ENCODE measurements at places on chromosomes 2 and 18.

GRCh38 chr2:232887171-232887850, 17.2 kb downstream of the SNORC start:
- no peak for DNase-seq

GRCh38 chr18:62744076-62744968, 29.0 kb downstream of the PHLPP1 start:
- no peak for DNase-seq

GRCh38 chr2:1884933-1885580, 140.7 kb upstream of the PXDN start:
- no peak for DNase-seq

DNA sequence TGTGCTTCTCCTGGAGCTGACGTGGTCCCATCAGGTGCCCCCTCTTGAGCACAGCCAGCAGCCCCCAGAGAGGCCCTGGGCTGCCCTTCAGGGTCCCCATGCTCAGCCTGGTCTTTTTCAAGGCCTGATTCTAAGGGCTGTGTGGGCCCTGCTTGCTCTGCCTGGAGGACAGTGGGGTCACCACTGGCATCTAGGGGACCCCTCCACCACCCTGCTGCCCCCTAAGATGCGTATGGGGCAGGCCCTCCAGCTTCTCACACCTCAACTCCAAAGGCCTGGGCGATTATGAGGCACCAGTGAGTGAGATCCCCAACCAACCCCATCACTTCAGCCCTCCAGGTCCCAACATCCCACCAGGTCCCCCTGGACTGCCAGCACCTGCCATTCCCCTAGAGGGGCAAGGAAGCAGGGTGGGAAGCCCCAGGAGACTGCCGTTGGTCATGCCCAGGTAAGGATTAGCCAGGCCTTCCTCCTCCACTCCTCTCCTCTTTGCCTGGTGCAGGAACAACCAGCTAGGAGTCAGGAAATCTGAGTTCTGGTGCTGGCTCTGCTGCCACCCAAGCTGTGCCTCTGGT, 114.4 kb downstream of the SMAD7 start:
- no peak for DNase-seq

GRCh38 chr18:65768120-65768778, 17.4 kb downstream of the CDH7 start:
- no peak for DNase-seq

- no peak for DNase-seq
Measured at GRCh38 chr18:9578306-9578705, 36.1 kb downstream of the PPP4R1 start.

DNA sequence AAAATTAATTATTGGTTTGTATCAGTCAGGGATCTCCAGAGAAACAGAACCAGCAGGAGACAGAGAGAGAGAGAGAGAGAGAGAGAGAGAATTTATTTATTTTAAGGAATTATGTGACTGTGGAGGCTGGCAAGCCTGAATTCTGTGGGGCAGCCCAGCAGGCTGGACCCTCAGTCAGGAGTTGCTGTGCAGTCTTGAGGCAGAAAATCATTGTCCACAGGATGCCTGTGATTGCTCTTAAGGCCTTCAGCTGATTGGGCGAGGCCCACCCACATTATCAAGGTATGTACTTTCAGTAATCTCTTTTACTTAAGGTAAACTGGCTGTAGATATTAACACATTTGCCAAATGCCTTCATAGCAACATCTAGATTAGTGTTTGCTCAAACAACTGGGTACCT, 155.3 kb downstream of the SEPTIN10 start:
- DNase-seq: no peak

GRCh38 chr18:23302851-23303527, 150.1 kb upstream of the RIOK3 start:
- no peak for DNase-seq

- no peak for DNase-seq
Measured at GRCh38 chr2:20649576-20649975, 1.3 kb downstream of the HS1BP3 start.

DNA sequence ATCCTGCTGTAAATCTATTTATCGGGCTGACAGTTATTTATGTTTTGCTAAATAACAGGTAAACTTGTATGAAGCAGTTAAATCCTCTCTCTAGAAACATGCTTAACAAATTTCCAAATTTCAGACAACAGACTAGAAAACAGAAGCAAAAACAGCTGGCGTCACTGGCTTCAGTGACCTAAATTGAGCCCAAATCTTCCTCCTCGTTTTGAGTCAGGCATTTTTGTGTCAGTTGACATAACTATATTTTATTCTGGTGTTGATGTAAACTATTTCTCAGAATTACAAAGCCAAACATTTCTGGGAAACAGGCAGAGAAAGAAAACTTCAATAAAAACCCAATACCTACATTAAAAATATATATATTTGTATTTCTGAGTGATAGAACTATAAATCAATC, 21.7 kb downstream of the RBMS1 start:
- no peak for DNase-seq

- DNase-seq: no peak
Measured at GRCh38 chr18:46458472-46458871, 198.5 kb downstream of the LOXHD1 start.

GRCh38 chr2:11872948-11873269, 126.5 kb downstream of the LPIN1 start:
- no peak for DNase-seq

- no peak for DNase-seq
Measured at GRCh38 chr2:109609352-109610024, 4.3 kb downstream of the SEPTIN10 start.

DNA sequence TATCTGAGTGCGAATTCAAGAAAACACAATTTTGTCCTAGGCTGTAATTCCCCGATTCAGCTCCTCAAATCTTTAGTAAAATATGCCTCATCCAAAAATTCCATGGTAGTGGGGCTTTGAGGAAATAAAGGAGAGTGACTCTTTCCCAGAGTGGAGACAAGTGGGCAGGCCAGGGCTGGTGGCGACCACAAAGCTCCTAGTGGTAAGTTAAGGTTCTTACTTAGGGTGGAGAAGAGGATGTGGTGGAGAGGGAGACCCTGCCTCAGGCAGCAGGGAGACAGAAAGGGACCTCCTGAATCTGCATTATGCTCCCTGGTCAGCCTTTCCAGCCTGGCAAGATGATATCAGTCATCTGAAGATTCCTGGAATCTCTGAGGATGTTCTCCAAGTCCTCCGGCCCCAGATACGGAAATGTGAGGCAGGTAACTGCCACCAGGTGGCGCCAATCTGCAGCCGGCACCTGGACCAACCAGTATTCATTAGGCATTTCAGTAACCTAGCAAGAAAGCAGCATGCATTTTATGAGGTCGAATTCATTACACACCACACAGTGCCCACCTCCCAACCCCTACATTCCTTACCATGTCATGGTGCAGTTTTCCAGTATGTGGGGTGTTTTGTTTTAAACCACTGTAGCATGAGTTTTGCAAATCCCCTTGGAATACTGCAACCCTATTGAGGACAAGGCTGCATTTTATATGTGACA, 106.4 kb downstream of the POLE4 start:
- peak; percentile 28 for DNase-seq

DNA sequence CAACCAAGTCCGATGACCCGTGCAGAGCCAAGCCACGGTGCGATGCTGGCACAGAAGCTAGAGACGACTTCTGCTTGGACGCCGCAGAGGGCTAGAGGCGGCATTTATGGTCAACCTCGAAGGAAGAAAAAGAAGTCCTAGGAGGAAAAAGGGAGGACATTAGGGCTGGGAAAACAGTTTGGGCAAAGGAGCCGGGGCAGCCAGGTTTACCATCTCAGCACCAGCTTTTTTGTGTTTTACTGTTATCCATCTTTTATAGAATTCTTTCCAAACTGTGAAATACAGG, 643 bp upstream of the DTNB start:
- DNase-seq: no peak

GRCh38 chr2:204353823-204354222, 191.5 kb upstream of the PARD3B start:
- no peak for DNase-seq

- DNase-seq: no peak
Measured at GRCh38 chr2:225083276-225083675, 41.0 kb upstream of the DOCK10 start.

- no peak for DNase-seq
Measured at GRCh38 chr2:27164960-27165763, 16.4 kb downstream of the TCF23 start.

DNA sequence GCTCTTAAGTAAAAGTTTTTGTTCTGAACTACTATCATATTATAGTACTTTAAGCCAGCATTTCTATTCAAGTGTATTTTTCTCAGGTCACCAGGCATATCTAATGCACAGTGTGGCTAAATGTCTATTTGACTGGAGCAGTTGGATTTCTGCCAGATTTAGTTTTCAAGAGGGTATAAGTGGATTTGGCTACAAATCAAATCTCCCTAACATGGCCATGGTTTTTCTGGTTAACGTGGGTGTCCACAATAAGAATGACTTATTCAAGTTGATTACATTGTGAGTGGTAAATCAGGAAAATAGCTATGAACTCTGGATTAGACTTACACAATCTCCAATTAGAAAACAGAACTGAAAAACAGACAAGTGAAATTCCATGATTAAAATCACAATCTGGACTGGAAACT, 5.7 kb upstream of the CHN1 start:
- no peak for DNase-seq

- no peak for DNase-seq
Measured at GRCh38 chr2:151826737-151827157, 1.5 kb downstream of the ARL5A start.

GRCh38 chr18:47150824-47151366, 595 bp upstream of the HDHD2 start:
- DNase-seq: no peak

DNA sequence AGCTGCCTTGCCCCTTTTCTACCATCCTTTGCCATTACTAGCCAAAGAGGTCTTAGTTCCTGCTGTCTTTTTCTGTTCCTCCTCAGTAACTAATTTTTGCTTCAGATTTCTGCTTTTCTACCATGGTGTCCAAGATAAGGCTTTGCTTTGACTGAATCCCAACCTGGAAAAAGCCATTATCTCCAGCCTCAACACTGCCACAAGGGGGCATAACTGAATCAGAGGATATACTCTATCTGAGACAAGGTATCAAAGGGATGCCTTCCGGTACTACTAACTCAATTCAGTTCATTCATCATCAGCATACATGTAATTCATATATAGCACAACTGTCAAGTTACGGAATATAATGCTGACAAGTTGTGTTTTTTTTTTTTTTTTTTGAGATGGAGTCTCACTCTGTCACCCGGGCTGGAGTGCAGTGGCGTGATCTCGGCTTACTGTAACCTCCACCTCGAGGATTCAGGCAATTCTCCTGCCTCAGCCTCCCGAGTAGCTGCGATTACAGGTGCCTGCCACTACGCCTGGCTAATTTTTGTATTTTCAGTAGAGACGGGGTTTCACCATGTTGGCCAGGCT, 11.4 kb downstream of the OSGEPL1 start:
- DNase-seq: no peak

- DNase-seq: no peak
Measured at GRCh38 chr18:61929881-61930640, 37.3 kb upstream of the RNF152 start.

DNA sequence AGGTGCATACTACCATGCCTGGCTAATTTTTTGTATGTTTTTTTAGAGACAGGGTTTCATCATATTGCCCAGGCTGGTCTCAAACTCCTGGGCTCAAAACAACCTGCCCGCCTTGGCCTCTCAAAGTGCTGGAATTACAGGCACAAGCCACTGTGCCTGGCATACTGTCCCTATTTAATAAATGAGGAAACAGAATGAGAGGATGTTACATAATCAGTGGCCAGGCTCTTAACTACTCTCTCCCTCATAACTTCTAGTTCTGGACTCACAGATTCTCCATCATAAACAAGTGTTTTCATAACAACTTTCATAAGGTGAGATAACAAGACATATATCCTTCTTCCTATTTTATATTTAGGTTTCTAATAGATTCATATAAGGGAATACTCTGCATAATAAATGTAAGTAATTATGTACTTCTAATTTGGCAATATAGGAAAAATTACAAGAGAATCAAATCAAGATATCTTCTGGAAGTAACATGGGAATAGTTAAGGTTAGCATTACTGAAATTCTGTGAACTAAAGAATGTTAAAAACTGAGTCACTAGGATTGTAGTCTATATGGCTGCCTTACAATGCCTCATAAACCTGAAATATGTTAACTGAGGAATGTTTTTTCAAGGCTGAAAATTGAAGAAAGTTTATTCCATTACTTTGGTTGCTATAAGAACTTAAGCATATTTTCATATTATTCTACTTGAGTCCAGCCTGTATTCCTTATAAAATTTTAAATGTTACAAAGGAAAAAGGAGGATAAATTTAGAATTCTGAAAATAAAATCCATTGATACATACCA, 71.3 kb downstream of the SLC25A12 start:
- DNase-seq: no peak

GRCh38 chr2:27852691-27853090, 37.5 kb downstream of the RBKS start:
- no peak for DNase-seq

DNA sequence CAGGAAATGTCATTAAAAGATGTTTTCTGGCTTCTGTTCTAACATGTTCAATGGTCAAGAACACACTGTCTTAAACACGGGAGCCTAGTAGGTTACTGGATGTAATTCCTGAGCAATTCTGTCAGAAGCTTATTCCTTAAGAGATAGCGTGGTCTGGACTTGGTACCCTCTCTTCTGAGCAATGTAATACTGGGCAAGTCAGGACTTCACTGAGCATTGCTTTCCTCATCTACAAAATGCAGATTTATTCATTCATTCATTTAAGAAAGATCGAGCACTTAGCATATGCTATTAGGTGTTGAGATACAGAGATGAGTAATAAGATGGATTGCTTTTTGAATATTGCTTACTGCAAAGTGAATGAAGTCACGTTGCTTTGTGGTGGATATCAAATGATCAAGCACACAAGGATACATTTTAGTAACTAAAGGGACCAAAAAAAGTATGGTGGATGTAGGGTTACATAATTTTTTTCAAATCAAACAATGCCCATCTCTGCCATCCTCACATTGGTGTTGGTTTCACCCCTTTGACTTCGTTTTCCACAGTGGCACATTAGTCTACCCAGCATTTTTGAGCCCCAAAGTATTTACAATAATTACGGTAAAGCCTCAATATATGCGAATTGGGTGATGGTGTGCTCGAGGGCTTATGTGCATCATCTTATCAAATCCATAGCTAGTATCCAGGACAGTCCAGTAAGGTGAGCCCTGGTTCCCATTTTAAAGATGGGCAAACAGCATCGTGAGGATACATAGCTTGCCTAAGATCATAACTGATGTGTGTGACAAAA, 65.3 kb downstream of the ZC3H6 start:
- DNase-seq: no peak

- no peak for DNase-seq
Measured at GRCh38 chr2:213202011-213202410, 50.6 kb upstream of the IKZF2 start.

- DNase-seq: no peak
Measured at GRCh38 chr2:61178603-61179545, 16.9 kb downstream of the C2orf74 start.

- DNase-seq: no peak
Measured at GRCh38 chr18:10937743-10938640, 211.4 kb downstream of the PIEZO2 start.
